ENCODE measurements at places on chromosomes 4 and X. TPM values are rescaled to one million over a fixed set of nuclear protein-coding genes. Genes with fewer than 3 reads are reported as not detected.

DNA sequence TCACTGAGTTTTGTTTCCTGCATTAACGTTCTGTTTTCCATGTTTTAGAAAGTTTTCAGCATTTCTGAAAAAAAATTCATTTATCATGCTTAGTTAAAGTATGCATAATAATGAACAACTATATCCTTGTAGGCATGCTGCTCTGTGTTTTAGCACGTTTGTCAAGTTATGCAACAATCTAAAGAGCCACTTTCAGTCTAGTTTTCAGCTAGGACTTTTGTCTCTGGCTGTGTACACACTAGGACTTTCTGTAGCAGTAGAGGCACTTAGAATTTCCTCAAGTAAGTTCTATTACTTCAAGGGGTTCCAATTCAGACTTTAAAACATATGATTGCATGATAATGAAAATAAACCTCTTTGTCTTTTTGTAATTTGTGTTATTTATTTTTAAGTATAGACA is 12.4 kb downstream of the DCAF8L1 start:
- no peak for DNase-seq

DNA sequence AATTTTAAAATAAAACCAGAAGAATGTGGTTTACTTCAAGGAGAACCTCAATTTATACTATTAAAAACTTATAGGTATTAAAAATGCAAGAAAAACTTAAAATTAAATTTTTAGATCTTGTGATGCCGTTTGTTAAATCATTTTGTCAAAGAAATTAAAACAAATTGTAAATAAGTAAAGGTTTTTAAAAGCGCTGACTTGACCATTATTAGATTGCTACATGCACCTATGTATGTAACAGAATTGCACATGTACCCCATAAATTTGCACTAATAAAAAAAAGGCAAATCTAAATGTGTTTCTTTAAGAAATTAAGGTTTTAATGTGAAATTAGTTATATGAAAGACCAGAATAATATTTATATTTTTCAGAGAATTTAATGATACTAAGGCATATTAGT is 156.1 kb downstream of the LARP7 start:
- no peak for DNase-seq

DNA sequence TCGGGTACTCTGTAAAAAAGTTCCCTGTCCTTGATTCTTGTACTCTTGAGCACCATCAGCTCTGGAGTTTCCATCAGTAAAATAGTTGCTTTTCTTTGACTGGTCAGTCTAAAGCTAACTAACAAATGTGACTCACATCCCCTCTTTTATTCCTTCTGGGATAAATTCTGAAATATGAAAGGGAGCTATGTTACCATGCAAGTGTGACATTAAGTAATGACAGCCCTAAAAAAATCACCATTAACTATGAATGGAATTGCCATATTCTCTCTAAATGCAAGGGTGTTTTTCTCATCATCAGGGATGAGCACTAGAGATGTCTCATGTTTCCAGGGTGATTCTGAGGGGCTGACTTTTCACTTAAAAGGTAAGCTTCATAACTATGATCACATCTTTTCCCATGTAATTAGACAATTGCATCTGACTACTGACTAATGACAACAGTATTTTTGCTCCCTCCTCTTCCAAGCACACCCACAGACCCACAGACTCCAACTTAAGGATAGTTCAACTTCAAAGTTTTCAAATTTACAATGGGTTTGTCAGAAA is 26.9 kb upstream of the RASGEF1B start:
- DNase-seq = no peak

DNA sequence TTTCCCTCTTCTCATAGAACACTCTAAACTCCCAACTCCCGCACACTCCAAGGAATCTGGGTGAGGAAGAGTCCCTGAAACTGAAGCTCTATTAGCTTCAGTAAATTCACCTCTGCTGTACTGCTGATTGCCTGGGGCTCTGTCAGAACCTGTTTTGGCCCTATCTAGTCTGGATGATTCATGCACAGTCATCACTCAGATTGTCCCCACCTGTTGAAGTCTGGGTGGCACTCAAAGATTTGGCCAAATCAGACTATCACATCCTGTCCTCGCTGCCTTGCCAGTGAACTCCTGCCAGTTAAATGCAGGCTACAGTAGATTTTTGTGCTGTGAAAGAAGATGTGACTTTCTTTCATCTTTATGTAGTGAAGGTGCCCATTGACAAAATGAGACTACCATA is 63.5 kb upstream of the EMCN start:
- DNase-seq = no peak

- no peak for DNase-seq
Measured at GRCh38 chr4:56026596-56026995, 77.9 kb downstream of the CEP135 start.

- DNase-seq = peak; percentile 74
Measured at GRCh38 chr4:86891762-86892635, at the start of gene C4orf36. Gene C4orf36, minus strand, starts transcription at chr4:86892422. Its CDS starts 902 bp downstream, at chr4:86891520.

GRCh38 chrX:136768469-136769084 is 12.2 kb downstream of the ARHGEF6 start:
- peak; percentile 17 for DNase-seq

GRCh38 chrX:56268888-56269287 is 36.7 kb downstream of the KLF8 start:
- no peak for DNase-seq

- no peak for DNase-seq
Measured at GRCh38 chrX:142601792-142602191, 396.7 kb upstream of the MAGEC2 start.

The SYNPO2 gene
- 29.1 TPM for polyA plus RNA-seq

The SMIM9 gene
- 0.51 TPM for polyA plus RNA-seq

The TRMT44 gene
- polyA plus RNA-seq = 20.9 TPM

Data from testis (tissue), 5 donors.